ENCODE measurements at places on chromosomes 4 and X.
A peak's percentile ranks its signal among the peaks of the same experiment; 100 is the strongest.

GRCh38 chrX:135984256-135984655 is 979 bp upstream of the SLC9A6 start:
- DNase-seq: no peak

GRCh38 chrX:65900850-65901844 is 138.7 kb downstream of the VSIG4 start:
- no peak for DNase-seq

DNA sequence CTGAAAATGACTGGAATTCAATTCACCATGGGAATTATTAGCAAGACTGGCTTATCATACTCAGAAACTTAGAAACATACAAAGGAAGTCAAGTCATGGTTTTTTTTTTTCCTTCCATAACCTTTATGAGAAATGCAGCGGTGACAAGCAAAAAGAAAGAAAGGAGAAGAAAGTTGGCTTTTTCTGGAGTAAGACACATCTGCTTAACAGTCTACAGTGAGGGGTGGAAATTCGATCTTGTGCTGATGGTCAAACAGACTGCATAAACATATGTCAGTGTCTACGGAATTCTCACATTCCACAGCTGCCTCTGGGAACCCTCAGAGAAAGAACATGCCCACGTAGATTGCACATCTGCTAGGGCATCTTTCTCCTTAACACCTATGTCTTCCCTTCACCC is 54.6 kb downstream of the PROM1 start:
- DNase-seq: no peak

GRCh38 chr4:128287141-128287870 is at the start of gene PGRMC2:
Gene PGRMC2 (minus strand): TSS chr4:128287813. CDS start chr4:128287790, 23 bp downstream.
- DNase-seq: no peak

DNA sequence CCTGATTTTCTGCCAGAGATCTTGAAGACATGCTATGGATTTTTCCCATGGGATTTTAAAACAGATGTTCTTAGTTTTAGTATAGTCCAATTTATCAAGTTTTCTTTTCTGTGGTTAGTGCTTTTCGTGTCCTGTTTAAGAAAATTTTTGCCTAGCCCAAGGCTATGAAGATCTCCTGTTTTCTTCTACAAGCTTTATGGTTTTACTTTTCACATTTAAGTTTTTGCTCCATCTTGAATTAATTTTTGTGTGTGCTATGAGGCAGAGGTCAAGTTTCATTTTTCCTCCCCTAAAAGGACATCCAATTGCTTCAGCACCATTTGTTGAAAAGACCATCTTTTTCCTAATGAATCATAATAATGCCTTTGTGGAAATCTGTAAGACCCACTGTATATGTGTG is 65.6 kb downstream of the POLR2B start:
- no peak for DNase-seq

DNA sequence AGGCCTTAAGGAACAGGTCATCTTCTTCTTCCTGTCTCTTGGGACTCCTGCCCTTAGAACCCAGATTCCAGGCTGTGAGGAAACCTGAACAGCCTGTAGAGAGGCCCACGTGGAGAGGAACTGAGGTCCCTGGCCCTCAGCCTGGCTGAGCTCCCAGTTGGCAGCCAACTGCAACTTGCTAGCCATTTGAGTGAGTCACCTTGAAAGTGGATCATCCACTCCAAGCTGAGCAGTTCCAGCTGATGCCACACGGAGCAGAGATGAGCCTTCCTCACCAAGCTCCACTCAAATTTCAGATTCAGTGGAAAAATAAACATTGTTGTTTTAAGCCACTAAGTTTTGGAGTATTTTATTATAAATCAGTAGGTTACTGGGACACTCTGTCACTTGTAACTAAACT is 392.5 kb downstream of the BCOR start:
- no peak for DNase-seq

- no peak for DNase-seq
Measured at GRCh38 chr4:4861390-4862018, 2.0 kb downstream of the MSX1 start.

GRCh38 chrX:34294665-34295064 is 162.6 kb upstream of the FAM47A start:
- DNase-seq: no peak

DNA sequence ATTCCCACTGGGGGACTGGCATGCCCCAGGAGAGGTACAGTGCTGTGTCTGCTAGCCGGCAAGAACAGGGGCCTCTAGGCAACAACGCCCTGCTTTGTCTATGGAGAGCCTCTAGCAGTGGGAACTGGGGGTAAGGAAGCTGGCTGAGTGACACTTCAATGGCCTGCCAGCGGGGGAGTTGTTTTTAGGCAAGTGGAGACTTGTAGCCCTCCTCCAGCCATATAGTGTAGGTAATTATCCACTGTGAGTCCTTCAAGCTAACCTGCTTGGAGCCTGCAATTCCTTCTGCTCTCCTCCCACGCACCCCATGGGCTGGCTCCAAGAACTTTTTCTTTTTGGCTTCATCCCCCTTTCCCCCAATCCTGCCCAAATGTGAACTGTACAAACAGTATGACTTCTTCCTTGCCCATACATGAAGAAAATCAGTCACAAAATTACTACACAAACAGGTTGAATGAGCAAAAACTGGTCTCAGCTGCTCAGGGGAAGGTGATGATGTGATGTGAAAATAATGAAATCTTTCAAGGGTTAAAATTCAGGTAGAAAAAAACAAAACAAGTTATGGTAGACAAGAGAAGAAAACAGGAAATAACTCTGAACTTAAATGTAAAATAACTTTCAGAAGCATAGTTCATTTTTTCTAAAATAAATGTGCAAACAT is 33.1 kb downstream of the LEF1 start:
- no peak for DNase-seq

GRCh38 chr4:184647266-184648053 is 1.8 kb downstream of the CASP3 start:
- no peak for DNase-seq

DNA sequence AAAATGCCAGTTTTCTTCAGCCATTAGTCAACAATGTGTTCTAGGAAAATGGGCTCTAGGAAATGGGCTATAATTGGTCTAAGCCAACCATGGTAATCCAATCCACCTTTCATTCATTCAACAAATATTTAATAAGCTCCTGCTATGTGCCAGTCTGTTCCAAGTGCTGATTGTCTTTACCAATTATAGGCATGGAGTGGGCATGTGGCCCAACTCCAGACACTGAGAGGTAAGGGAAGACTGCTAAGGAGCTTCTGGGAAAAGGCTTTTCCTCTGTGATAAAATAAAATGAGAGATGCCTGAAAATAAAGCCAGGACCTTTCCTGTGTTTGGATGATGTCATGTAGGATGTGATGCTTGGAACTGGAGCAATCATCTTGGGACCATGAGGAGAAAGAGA is 43.3 kb downstream of the HOPX start:
- DNase-seq: no peak

GRCh38 chr4:169225812-169226211 is 44.9 kb downstream of the SH3RF1 start:
- DNase-seq: no peak

DNA sequence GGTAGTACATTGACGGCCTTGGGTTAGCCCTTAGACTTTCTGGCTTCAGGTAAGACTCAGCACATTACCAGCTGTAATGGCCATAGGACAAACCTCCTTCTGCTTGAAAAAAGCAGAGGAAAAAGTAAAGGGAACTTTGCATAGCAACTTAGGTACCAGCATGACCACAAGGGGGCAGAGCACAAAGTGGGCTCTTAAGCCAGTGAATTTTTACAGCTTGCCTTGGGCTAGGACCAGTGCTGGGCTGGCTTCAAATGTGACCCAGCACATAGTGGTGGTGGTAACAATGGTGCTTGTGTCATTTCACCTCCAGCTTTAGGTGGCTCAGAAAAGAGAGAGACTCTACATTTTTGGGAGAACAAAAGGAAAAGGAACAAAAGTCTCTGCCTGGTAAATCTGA is 66.1 kb downstream of the KLHL4 start:
- no peak for DNase-seq

- no peak for DNase-seq
Measured at GRCh38 chr4:119659576-119659975, 31.0 kb upstream of the PDE5A start.

- no peak for DNase-seq
Measured at GRCh38 chr4:55358246-55358645, 12.2 kb downstream of the SRD5A3 start.

DNA sequence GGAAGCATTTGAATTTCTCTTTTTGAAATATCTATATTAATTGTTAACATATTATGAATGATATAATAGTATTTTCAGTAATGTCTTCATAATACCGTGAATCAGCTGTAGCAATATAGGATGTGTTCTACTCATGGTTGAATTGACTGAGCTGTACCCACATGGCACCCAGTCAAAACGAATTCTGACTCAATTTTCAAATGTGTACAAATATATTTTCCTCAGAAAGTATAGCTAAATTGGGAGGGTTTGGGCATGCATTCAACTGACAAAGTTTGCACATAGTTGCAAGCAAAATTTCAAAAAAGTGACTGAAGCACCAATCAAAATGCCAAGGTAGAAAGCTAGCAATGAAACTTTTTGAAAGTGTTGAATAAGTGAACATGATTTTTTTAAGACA is 188.9 kb downstream of the NAF1 start:
- no peak for DNase-seq

GRCh38 chr4:1952719-1953118 is 56.1 kb downstream of the NELFA start:
- DNase-seq: no peak

GRCh38 chr4:142707401-142707800 is 138.7 kb downstream of the INPP4B start:
- no peak for DNase-seq

DNA sequence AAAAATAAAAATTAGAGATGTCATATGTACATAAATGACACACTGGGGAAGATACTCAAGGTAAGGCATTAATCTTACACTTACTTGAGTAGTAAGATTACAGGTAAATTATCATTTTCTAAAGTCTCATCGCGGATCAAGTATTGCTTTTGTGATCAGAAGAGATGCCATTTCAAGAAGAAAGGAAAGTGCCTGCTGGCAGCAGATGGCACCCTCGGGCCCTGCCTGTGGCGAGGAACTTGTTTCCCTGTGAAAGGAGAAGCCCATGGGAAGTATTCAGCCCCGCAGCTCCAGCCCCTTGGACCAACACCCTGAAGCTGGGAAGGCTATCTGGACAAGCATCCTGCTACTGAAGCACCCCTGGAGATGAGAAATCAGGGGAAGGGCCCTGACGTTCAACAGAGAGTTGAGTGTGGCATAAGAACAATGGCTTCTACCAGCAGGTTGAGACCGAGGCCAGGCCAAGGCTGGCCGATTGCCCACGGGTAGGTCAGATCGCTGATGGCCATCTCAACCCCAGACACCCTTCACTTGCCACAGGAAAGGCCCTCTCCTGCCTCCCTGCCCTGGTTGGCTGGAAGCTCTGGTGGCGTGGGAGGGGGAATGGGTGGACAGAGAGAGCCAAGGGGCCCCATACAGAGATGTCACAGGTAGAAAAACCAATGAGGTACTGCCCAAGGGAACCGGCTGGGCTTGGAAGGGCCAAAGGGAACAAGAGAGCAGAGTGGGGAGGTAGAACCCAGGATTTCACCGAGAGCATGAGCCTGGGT is 18.8 kb upstream of the MXD4 start:
- no peak for DNase-seq

GRCh38 chrX:20829665-20830491 is 544.3 kb upstream of the CNKSR2 start:
- no peak for DNase-seq

- no peak for DNase-seq
Measured at GRCh38 chr4:10184041-10184440, 67.4 kb upstream of the WDR1 start.

DNA sequence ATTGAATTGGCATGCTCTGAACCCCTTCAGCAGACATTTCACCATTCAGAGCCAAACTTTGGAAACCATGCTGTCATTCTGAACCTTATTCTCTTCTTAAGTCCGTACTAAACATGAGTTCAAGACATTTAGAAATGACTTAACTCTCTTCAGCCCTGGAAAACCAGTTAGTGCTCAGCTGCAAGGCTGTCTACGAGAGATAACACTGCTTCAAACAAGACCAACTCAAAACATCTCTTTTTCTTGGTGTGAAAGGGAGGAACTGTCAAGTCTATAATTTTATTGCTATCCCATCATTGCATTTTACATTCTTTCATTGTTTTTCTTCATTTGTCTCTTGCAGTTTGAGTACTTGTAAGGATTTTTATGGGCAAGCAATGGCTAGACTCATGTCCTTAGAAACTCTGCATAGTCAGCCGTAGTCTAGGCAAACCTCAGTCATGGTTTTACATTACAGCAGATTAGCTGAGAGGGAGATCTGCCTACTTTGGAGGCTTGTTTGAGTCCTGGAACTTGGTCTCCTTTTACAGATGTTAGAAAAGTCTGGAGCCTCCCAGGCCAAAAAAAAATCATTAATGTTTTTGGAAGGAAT is 120.6 kb upstream of the JADE1 start:
- DNase-seq: no peak

GRCh38 chr4:133719098-133719497 is 482.5 kb downstream of the PABPC4L start:
- DNase-seq: no peak

- DNase-seq: no peak
Measured at GRCh38 chr4:185211035-185211434, 1.6 kb downstream of the SNX25 start.

DNA sequence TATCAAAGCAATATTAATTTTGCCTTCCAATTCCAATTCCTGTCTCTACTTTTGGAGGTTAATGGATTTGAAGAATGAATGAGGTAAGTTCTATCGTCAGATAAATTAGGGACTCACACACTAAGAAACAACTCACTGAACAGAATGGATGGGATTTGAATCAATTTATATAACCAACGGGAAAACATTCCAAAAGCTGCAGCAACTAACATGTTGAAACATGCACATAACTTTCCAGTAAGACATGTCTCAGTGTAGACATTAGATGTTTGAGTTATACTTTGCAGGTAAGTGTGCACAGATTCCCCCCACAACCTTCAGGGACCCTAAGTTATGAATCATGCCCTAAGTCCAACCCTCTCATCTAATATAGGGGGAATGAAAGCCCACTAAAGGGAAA is 34.3 kb downstream of the TFDP3 start:
- no peak for DNase-seq

GRCh38 chrX:124986284-124986683 is 333.4 kb upstream of the TEX13C start:
- no peak for DNase-seq

GRCh38 chrX:40015693-40016092 is 82.1 kb downstream of the BCOR start:
- DNase-seq: no peak

- DNase-seq: peak; percentile 5
Measured at GRCh38 chr4:140152751-140153418, 1.1 kb downstream of the MAML3 start.

GRCh38 chr4:48346594-48346993 is 5.3 kb downstream of the SLAIN2 start:
- DNase-seq: no peak

GRCh38 chrX:96314985-96315384 is 369.7 kb upstream of the DIAPH2 start:
- no peak for DNase-seq

GRCh38 chr4:148124512-148124911 is 317.7 kb downstream of the NR3C2 start:
- DNase-seq: no peak

DNA sequence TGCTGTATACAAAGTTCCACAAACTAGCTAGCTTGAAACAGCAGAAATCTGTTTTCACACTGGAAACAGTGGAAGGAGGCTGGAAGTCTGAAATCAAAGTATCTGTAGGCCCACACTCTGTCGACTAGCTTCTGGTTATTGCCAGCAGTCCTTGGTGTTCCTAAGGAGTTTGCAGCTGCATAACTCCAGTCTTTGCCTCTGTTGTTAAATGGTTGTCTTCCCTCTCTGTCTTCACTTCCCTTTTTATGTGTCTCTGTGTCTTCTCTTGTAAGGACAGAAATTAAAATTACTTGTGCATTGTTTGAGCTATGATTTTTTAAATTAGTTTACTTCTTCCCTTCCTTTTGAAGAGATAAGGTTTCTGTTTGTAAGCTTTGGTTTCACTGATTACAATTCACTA is 8.2 kb downstream of the MTHFD2L start:
- DNase-seq: no peak

Data from stimulated activated CD8-positive, alpha-beta memory T cell treated with anti-CD3 and anti-CD28 coated beads, Interleukin-2, amount 100 ng/mL, for 1 hour (primary cell).